ENCODE measurements at places on chromosomes 7 and 10. TPM values are rescaled to one million over a fixed set of nuclear protein-coding genes. Genes with fewer than 3 reads are reported as not detected.

Gene TUBAL3
- polyA plus RNA-seq, result 0.07 TPM

GRCh38 chr7:105887569-105888189 is 11.3 kb upstream of the ATXN7L1 start:
- DNase-seq, result peak; percentile 27

Gene GIMAP8
- 8.6 TPM for polyA plus RNA-seq

- no peak for DNase-seq
These were observed 249.8 kb upstream of the DKK1 start for GRCh38 chr10:52064084-52064845.

DNA sequence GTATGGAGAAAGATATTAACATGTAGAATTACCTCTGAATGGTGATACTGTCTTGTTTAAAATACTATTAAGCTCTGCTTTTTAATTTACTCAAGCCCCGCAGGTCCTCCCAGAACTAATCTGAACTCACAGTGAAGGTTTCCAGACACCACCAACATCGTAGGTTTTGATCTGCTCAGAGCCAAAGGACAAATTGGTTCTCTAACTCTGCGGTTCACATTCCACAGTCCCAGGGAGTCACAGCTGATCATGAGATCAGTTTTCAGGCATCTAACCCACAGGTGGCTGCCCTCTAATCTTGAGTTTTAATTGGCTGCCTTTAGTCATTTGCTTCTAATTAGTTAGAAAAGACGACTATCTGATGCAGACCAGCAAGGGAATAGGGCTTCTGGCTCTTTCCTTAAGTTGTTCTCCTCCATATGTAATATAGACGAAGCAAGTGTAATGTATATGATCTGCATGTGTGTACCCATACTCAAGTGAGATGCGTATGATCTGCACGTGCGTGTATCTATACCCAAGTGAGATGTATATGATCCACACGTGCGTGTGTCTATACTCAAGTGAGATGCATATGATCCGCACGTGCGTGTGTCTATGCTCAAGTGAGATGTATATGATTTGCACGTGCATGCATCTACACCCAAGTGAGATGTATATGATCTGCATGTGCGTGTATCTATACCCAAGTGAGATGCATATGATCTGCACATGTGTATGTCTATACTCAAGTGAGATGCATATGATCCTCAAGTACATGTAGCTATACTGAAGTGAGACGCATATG is 331.5 kb upstream of the NPVF start:
- no peak for DNase-seq

DNA sequence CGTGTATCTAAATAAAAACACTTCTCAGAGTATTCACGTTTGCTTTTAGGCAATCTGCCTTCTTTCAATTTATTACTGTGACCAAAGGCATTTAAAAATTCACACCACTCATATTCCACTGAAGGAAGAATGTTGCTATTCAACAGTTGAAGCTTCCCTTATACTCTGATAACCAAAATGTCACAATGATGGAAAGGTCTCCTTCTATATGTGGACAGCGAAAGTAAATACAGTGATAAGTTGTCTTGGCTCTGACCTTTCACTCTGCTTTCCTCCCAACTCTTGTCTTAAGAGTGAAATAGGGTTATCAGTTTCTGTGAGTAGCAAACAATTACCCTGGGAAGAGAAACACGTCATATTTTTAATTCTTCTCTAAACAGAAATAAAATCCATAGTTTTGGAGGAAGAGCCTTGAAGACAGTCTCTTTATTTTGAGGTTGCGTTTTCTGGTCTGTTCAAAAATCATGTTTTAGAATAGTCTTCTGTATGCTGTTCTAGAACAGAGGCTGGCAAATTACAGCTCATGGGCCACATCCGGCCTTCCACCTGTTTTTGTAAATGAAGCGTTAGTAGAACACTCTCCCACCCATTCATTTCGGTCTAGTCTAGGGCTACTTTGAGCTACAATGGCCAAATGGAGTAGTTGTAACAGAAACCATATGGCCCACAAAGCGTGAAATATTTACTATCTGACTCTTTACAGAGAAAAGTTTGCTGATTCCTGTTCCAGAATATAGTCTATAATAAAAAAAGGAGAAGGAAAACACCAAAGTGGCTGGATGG is 41.3 kb downstream of the ETV1 start:
- no peak for DNase-seq

DNA sequence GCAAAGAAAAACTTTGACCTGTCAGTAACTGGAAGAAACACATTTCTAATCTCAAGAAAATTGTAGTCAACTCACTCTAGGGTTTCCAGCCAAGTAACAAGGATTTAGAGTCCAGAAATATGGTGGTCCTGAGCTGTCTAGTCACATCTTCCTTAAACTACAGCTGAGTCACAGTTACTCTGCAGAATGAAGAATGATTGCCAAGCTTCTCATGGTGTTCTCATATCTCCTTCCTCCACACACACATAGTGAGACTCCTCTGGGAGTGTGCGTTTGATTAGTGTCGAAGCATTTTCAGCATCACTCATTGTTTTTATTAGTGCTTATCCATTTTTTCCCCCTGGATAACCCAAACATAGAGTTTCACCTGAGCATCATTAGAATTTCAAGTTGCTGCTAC is 93.1 kb upstream of the CXCL12 start:
- DNase-seq, result no peak

Gene HYAL4
- 0.15 TPM for polyA plus RNA-seq

Gene OR2A7
- 19.6 TPM for polyA plus RNA-seq

GRCh38 chr7:18206331-18206730 is 178.7 kb upstream of the PRPS1L1 start:
- no peak for DNase-seq

- no peak for DNase-seq
These were observed 98.1 kb downstream of the C10orf105 start for GRCh38 chr10:71621231-71622153.

GRCh38 chr7:128168667-128169210 is 72.3 kb upstream of the LEP start:
- DNase-seq, result peak; percentile 75

GRCh38 chr7:149771720-149772240 is 1.6 kb downstream of the ZNF467 start:
- peak; percentile 96 for DNase-seq

- DNase-seq, result no peak
These were observed 352.6 kb downstream of the GPR37 start for GRCh38 chr7:124413029-124413428.

DNA sequence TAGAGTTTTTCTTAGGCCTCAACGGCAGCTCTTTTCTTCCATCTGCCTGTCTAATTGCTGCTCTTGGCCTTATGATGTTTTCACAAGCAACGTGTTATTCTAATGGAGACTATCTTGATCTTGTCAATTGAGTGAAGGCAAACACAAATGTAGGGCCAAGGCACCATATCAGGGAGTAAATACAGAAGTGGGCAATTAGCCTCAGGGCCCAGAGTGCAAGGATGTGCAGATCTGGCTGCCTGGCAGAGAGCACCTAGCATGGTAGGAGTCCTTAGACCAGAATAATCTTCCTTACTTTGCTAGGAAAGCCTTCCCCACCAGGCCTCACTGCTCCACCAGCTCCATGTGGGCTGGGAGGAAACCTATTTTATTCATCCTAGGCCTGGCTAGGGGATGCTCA is 590.9 kb downstream of the LRMDA start:
- no peak for DNase-seq

Gene HSPA12A
- polyA plus RNA-seq, result 56.5 TPM

GRCh38 chr7:112487457-112488263 is 6.9 kb downstream of the LSMEM1 start:
- no peak for DNase-seq

GRCh38 chr7:137970253-137970975 is 31.5 kb downstream of the CREB3L2 start:
- no peak for DNase-seq

GRCh38 chr10:16603308-16603707 is 81.6 kb upstream of the C1QL3 start:
- DNase-seq, result no peak

- no peak for DNase-seq
These were observed 41.6 kb upstream of the AQP1 start for GRCh38 chr7:30869794-30870611.

Gene CYP2C18
- 0.73 TPM for polyA plus RNA-seq

DNA sequence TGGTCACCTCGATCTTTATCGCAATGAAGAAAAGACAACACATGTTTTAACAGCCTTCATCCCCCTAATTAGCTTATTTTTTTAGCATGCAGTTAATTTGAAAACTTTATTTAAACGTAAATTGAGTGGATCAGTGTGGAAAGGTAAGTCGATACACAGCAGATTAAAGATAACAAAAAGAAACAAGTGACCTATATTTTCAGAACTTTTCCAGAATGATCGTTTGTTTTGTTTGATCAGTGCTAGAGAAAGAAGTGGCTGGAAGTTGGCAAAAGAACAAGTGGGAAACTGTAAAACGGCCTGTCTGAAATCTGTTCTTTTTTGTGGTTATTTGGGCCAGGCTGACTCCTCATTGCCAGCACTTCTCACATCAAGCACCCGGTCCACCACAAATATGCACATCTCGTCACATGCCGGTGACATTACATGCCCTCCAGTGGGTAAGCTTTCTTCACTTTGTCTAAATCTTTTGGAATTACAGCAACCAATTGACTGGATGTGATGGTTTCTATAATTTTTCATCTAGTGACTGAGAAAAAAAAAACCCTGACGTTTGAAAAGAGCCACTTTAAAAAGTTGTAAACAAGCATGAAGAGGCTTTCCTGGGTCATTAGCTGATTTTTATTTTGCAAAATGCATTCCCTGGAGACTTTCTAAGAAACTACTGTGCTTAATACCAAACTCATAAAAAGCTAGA is 33.2 kb downstream of the C7orf33 start:
- DNase-seq, result no peak

GRCh38 chr7:106563466-106564150 is 97.3 kb downstream of the CCDC71L start:
- no peak for DNase-seq

Gene PLAC9
- polyA plus RNA-seq, result 30.8 TPM

DNA sequence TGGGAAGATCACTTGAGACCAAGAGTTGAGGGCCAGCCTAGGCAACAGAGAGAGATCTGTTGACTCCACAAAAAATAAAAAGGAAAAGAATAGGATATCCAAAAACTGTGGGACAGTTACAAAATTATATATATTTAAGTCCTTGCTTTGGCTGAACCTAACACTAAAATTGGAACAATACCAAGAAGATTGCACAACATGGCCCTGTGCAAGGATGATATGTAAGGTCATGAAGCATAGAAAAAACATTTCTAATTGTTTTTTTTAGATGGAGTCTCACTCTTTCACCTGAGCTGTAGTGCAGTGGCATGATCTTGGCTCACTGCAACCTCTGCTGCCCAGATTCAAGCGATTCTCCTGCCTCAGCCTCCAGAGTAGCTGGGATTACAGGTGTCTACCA is 139.0 kb downstream of the TPST1 start:
- DNase-seq, result no peak

DNA sequence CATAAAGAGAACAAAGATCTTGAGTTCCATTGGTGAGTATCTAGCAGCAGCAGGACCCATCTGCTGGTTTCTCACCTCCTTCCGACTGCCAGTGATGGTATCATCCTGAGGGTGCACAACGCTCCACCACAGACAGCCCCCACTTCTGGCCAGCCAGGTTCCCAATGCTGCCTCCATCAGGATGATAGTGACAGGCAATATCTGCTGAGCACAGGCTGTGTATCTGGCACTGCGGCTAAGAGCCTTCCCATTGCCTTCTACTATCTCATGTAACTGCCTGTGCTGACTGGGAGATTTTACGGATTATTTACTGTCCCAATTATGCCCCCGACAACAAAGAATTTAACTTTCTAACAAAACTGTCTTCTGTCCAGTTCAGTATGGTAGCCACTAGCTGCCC is 352.4 kb upstream of the AOAH start:
- no peak for DNase-seq
